ENCODE measurements at places on chromosomes 6 and 20.

DNA sequence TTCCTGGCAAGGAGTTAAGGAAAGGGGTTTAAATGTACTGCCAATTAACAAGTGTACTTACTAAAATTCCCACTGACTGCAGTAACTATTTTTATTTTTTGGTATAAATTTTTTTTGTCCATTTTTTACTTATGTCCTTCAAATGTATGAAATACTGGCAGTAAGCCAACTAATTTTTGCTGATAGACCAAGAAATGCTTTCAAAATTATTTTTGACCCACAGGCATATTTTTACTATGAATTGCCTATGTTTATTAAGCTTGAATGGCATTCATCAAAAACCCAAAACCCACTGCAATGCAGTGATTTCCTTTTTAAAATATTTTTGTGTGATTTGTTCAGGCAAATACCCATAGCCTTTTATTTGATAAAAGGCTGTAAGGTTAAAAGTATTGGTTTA is 560.1 kb downstream of the UTRN start:
- no peak for DNase-seq

DNA sequence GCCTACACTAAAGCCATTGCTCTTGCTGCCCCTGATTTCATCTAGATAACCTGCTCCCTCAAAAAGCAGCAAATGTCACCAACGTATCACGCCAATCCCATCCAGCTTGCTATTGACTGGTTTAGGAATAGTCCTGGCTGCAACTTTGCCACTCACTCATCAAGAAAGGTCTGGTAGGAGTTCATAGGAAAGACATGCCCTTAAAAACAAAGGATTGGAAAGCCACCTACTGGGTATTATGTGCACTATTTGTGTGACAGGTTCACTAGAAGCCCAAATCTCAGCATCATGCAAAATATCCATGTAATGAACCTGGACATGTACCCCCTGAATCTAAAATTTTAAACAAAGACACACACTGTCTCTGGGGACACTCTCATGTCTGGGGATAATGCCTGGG is 170.4 kb upstream of the COL21A1 start:
- no peak for DNase-seq

DNA sequence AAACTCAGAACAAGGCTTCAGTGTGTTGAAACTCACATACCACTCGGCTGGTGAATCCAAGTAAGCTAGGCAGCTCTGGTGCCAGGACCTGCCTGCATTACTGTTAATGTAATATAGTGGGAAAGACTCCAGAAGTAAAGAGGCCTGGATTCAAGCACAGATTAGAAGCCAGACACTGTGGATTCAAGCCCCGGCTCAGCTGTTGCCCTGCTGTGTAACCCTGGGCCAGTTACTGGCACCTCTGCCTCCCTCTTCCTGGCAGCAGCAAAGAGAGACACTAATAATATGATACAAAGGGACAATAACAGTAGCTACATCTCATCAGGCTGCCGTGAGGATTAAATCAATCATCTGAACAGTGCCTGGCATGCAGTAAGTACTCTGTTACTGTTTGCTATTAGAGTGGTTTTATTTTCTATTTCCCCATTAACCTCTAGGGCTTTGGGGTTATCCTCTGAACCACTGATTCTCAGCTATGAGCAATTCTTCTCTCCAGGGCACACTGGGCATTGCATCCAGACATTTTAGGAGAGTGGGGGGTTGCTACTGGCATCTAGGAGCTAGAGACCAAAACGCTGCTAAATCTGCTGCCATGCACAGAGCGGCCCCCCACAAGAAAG is 92.9 kb downstream of the ZMYND8 start:
- DNase-seq: no peak

DNA sequence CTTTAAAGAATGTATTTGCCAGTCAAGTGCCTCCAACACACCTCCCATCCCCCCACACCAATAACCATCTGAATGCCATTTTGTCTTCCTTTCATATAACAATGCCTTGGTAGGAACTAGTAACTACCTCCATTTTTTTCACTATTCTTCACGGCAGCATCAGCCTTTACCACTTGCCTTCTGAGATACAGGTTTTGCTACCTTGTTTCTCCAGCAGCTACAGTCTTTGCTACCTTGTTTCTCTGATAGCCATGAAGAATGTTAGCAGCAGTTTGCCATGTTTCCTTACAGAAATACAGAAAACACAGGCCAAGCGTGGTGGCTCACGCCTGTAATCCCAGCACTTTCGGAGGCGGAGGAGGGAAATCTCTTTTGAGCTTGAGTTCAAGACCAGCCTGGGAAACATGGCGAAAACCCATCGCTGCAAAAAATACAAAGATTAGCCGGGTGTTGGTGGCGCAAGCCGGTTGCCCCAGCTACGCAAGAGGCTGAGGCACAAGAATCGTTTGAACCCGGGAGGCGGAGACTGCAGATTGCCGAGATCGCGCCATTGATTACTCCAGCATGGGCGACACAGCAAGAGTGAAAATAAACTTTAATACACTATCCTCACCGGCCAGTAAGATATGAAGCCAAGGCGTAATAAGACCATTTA is 100.9 kb downstream of the HFE start:
- no peak for DNase-seq

DNA sequence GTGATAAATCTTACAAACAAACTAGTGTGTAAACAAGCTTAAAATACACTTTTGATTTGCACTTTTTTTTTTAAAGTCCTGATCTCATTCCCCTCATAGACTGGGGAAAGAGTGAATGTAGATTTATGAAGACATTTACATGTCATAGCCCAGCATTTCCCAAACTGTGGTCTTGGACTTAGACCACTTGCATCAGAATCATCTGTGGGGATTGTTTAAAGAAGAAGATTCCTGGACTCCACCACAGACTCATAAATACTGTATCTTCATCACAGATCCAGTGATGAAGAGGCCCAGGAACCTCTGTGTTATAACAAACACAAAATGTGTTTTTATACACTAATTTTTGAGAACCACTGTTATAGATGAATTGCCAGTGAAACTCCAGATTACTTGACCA is 99.5 kb downstream of the KCNQ5 start:
- no peak for DNase-seq

DNA sequence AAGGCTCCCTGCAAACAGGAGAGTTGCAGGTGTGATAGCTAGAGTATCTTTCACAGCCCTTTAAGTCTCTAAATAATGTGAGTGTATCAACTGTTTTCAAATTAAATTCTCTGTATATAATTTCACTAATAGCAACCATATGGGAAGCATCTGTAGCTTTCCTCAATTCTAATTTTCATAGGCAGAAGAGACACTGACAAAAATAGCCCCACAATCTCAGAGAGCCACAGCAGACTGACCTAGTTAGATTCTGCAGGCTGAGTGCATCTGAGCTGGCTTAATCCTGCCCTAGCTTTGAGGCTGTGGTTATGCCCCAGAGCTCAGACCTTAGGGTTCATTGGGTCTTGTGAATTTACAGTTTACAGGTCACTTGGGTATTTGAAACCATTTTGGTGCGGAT is 63.9 kb downstream of the MAP7 start:
- DNase-seq: no peak

- no peak for DNase-seq
Measured at GRCh38 chr20:6705926-6706548, 61.4 kb upstream of the BMP2 start.

DNA sequence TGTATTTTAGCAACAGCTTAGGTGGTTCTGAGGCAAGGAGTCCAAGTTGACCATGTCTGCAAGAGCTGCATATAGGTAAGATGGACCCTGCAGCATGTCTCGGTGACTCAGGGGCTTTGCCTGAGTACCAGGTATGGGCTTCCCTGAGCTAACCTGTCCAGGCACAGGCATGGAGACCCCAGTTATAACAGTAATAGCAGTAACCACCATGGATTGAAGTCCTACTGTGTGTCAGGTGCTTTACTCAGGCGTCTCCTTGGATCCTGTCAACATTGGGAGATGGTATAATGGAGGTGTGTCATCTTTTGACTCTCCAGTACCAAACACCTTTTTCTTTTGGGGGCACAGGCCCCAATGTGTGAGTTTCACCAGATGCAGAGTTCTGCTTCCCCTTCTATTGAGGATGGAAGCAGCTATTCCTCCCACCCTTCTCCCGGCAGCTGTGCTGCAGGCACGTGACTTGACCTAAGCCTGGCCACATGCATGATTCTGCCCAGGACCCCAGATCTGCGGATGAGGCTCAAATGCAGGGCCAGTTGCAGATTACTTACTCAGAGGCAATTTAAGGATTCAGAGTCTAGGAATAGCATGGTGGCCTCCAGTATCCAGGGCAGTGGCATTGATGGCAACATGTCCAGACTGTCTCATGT is 13.8 kb downstream of the TREM1 start:
- DNase-seq: no peak

GRCh38 chr20:58625585-58625984 is 25.5 kb upstream of the STX16 start:
- no peak for DNase-seq

DNA sequence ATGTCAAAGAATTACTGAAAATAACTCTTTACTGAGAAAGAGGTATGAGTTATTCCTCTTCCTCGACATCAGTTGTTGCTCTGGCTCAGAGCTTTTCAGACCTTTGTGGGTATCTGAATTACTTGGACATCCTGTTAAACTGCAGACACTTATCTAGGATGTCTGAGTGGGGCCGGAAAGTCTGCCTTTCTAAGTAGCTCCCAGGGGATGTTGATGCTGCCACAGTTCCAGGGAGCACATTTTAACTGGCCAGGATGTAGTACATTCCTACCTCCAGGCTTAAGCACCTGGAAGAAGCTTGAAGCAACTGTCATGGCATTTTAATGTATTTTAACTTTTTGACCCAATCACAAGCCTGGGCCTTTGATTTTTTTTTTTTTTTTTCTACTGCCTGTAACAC is 265.8 kb upstream of the PLCB4 start:
- DNase-seq: no peak

DNA sequence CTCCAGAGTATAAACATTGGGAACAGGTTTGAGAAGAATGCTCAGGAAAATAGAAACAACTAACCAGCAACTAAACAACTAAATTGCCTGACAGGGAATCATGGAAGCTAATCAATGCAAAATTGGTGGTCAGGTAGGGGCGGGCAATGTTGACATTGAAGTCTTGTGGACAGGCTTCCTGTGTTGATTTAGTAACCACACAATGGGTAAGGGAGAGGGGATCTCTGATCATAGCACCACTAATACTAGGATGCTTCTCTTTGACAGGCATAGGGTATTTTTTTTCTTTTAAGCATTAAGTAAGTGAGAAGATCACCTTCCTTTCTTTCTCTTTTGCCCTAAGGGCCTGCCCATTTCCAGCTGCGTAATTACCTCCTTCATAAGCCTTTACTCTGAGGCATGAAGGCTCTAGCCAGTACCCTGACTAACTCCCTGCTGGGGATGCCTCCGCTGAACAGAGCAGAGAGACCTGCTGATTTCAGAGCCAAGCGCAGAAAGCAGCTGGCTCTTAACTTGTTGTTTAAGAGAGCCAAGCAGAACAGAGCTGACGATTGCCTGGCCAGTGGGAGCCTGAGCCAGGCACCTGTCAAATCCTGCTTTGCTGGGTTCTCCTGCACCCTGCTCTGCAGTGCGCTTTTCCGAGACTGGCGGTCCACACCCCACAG is 118.7 kb downstream of the BMP2 start:
- no peak for DNase-seq

DNA sequence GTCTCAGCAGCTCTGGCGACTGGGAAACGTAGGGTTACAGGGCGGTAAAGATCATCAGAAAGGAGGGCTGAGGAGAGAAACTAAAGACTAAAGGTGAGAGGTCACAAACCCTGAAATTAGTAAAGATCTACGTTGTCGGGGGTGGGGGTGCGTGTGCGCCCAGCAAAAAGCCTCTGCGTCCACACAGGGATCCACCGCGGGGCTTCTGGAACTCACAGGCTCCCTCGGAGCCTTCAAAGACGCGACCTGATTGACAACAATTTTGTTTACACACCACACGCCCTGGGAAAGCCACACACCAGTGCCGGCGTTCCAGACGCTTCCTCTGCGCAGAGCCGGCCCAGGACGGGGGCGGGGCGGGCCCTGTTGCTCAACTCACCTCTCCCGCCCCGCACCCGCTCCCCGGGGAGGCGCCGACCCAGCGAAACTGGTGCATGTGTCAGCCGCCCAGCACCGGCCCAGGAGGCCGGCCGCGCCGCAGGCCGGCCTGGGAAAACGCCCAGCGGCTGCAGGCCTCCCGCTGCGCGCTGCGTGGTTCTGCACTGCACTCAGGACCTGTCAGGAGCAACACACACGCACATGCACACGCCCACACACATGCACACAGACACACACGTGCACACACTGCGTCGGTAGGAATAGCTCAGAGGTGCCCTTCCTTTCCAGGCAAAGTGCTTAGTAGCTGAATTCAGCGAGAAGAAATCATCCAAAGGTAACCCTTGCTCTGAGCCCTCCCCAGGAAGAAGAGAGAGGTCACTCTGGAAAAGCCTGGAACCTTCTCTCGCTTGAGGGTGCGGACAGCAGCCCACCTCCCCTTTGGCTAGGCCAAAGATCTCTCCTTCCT is 57.2 kb upstream of the ARID1B start:
- DNase-seq: peak; percentile 18

DNA sequence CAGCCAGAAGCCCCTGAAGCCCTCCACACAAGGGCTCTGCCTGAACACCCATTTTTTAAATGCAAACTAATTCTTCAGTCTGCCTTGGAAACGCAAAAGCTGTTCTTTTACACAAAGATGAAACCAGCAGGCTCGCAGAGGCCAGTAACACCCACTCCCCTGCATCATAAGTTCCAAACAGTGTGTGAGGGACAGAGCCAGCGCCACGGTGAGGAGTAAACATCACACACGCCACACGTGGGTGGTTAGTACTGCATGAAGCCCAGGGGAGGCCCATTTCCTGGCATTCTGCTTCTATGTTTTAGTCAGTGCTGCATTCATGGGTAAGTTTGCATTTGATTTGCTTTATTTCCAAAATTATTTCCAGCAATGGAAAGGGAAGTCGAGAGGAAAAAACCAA is 217.7 kb upstream of the RIN2 start:
- DNase-seq: no peak

GRCh38 chr20:61252601-61253263 is 671 bp downstream of the CDH4 start:
- no peak for DNase-seq

DNA sequence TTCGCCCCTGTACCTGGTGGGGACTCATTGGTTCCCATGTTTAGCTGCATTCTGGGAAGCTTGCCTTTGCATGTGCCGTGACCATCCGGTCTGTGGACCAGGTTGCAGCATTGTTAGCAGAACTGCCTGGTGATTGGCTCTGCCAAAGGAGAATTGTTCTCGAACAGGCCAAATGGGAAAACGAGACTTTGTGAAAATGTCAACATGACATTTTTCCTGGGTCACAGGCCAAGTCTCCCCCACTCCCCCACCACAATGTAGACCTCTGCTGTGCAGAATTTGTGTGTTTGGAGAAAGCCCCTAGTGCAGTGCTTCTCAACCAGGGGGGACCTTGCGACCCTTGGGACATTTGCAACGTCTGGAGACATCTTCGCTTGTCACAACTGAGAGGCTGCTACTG is 23.2 kb downstream of the CDH22 start:
- no peak for DNase-seq

- no peak for DNase-seq
Measured at GRCh38 chr6:11595903-11596302, 58.4 kb downstream of the TMEM170B start.

GRCh38 chr6:152478377-152479010 is 158.7 kb downstream of the SYNE1 start:
- no peak for DNase-seq

Data from activated CD8-positive, alpha-beta memory T cell treated with anti-CD3 and anti-CD28 coated beads for 1 hour (primary cell).